ENCODE measurements at places on chromosomes 5 and 9. TPM values are rescaled to one million over a fixed set of nuclear protein-coding genes. Genes with fewer than 3 reads are reported as not detected.

Gene IL13
- not detected for polyA plus RNA-seq

Gene FAM120A
- 11.3 TPM for polyA plus RNA-seq

Gene RANBP17
- polyA plus RNA-seq: not detected

DNA sequence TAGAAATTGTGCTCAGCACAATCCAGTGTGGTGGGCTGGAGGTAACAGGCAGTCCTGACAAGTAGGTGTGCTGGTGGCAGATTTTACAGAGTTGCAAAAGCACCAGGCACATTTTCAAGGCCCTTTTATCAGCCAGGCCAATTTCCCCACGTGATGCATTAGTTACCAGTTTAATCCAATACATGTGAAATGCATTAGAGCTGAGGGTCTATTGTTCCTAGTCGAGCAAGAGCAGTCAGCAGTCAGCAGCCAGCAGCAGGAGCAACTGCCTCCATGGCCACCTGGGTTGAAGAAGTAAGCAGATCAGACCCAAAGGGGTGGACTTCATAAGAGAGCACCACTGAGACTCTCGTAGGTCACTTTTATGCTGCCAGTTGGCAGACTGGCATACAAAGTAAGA is 76.7 kb downstream of the EPB41L4A start:
- DNase-seq: no peak
- H3K4me1 ChIP-seq: no peaks in the 10 kb centered on the region
- H3K4me3 ChIP-seq: no peak overlapping the region
- no peaks in the 10 kb centered on the region for H3K36me3 ChIP-seq

- no peak for DNase-seq
- H3K4me3 ChIP-seq: no peak overlapping the region
- peaks cover 7% of the 10 kb centered on the region for H3K36me3 ChIP-seq
- H3K27me3 ChIP-seq: no peaks in the 10 kb centered on the region
- peaks cover 3% of the 10 kb centered on the region for H3K4me1 ChIP-seq
Observed at GRCh38 chr9:77896938-77897667, 134.5 kb downstream of the GNAQ start.

DNA sequence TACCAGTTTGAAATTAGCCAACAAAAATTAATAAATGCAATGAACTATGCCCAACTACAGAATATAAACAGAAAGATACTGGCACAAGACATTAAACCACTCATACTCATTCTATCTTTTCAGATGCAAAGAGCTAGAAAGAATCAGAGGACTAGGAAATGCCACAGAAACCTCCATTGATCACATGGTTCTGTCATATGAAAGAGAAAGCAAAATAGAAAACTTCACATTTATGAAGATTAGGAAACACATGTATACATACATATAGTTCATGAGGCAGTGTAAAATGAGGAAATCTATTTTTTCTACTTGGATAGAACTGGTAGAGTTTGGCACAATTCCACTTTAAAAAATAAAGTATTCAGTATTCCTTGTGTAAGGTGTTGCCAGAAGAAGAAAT is 275.1 kb upstream of the PTGER4 start:
- H3K4me1 ChIP-seq: peaks cover 43% of the 10 kb centered on the region
- no peaks in the 10 kb centered on the region for H3K36me3 ChIP-seq
- H3K4me3 ChIP-seq: peak overlapping the region; percentile 65
- no peak for DNase-seq
- H3K27ac ChIP-seq: peak overlapping the region; percentile 86

GRCh38 chr5:1124205-1125029 is 12.6 kb upstream of the SLC12A7 start:
- no peak for DNase-seq
- no peaks in the 10 kb centered on the region for H3K27me3 ChIP-seq
- no peak overlapping the region for H3K27ac ChIP-seq
- no peak overlapping the region for H3K4me3 ChIP-seq
- no peaks in the 10 kb centered on the region for H3K36me3 ChIP-seq

DNA sequence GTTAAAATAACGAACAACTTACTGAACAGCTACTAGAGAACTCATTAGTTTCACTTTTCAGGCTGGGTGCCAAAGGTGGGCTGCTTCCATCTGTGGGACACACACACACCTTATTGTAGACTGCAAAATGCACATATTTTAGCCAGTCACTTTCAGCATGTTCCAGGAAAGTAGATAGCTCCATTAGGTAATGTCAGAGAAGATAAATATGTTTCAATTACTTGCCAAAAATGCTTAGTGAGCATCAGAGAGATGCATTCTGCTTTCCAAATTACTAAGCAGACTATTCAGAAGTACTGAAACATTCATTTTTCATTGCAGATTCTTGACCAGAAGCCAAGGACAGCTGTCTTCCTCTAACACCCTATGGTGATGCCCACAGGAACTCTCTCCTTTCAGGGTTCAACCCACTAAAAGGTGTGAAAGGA is 56.2 kb upstream of the APC start:
- H3K36me3 ChIP-seq: no peaks in the 10 kb centered on the region
- H3K4me1 ChIP-seq: no peaks in the 10 kb centered on the region
- no peak overlapping the region for H3K27ac ChIP-seq
- no peak for DNase-seq

DNA sequence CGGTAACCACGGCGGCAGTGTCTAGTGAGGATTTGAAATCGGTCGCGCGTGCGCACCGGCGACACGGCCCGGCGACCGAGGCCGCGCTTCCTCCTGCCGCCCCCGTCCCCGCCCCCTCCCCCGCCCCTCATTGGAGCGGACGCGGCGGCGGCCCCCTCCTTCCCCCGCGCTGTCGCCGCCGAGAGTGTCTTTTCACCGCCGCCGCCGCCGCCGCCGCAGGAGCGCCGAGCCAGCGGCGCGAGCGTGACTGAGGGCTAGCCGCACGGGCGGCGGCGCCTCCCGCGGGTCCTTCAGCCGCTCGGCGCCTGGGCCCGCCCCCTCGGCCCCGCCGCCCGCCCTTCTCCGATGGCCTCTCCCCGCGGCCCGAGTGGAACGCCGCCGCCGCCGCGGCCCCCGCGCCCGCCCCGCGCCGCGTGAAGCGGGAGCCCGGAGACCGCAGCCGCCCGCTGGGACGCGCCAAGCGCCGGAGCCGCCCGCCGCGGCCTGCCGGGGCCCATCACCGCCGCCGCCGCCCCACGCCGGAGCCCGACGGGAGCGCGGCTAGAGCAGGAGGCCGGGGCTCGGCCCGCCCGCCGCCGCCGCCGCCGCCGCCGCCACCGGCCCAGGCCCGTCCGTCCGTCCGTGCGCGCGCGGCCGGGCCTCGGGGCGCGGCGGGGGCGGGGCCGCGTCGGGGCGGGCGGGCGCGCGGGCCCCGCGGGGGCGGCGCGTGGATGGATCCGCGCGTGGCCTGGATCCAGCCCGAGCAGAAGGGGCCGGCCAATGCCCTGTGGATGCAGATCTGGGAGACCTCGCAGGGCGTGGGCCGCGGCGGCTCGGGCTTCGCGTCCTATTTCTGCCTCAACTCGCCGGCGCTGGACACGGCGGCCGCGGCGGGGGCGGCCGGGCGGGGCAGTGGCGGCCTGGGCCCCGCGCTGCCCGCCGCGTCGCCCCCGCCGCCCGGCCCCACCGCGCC is at the start of gene TENT4A:
TSS of gene TENT4A (plus strand) at position 159 of the 952 bp plus-strand sequence. CDS start at position 711, 552 bp downstream.
- H3K27me3 ChIP-seq: no peaks in the 10 kb centered on the region
- H3K4me3 ChIP-seq: peak within 1 kb of the TSS; percentile 70
- H3K36me3 ChIP-seq: peaks cover under 1% of the 10 kb centered on the region

DNA sequence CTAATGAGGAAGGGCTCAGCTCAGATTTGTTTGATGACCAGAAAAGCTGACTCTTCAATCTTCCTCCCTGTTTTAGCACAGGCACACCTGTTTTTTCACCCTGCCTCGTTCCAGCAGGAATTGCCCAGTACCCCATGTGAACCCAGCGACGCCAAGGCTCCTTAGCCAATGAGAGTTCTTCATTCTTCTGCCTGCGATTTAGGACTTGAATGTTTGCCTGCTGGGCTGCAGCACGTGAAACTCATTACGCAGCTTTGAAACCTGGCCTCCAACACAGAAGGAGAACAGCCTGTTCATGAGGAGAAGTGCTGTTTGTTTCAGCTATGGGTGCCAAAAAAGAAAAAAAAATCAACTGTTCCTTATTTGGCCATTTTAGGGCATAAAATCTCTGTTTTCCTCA is 315.5 kb downstream of the TRPM3 start:
- H3K4me3 ChIP-seq: no peak overlapping the region
- H3K27ac ChIP-seq: no peak overlapping the region
- no peak for DNase-seq

GRCh38 chr9:115144706-115145105 is 26.7 kb upstream of the TNC start:
- no peaks in the 10 kb centered on the region for H3K36me3 ChIP-seq
- H3K27me3 ChIP-seq: no peaks in the 10 kb centered on the region
- no peak overlapping the region for H3K4me3 ChIP-seq
- H3K27ac ChIP-seq: no peak overlapping the region

- no peak for DNase-seq
- no peaks in the 10 kb centered on the region for H3K36me3 ChIP-seq
- H3K4me1 ChIP-seq: no peaks in the 10 kb centered on the region
- no peaks in the 10 kb centered on the region for H3K27me3 ChIP-seq
- H3K27ac ChIP-seq: no peak overlapping the region
Observed at GRCh38 chr5:9589049-9589835, 40.9 kb downstream of the TAS2R1 start.

DNA sequence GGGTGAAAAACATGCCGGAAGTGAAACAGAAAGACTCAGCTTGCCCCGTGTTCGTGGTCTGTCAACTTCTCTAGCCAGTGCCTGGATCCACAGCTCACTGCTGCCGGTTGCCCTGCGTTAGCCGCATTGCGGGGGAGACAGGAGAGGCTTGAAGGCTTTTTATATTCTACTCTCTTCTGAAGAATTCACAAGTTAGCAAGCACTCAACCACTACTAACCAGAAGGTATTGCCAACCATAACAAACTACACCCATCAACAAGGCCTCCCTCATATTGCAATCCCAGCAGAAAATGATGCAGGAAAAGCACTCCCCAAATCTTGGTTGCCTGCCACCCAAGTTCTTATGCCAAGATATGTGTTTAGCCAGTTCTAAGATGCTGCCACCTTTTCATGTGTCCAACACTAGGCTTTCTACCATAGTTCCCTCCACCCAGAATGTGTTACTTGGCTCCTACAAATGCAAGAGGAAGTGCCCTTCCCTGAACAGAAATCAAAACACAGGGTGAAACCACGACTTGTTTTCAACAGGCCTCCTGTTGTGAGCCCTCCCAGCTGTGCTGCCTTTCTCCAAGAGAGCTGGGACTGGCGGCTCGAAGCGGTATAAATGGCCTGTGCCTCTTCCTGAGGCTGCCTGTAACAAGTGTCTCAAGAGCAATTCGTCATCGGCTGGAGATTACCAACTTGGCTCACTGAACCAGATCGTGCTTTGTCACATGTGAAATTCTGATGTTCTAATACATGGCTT is 129.0 kb downstream of the SNX18 start:
- peaks cover 27% of the 10 kb centered on the region for H3K4me1 ChIP-seq
- DNase-seq: peak; percentile 91
- H3K27ac ChIP-seq: peak overlapping the region; percentile 72
- H3K27me3 ChIP-seq: no peaks in the 10 kb centered on the region
- H3K36me3 ChIP-seq: no peaks in the 10 kb centered on the region

GRCh38 chr5:174607916-174608315 is 116.5 kb upstream of the MSX2 start:
- H3K27me3 ChIP-seq: no peaks in the 10 kb centered on the region
- H3K36me3 ChIP-seq: no peaks in the 10 kb centered on the region
- H3K27ac ChIP-seq: no peak overlapping the region
- no peak for DNase-seq
- no peak overlapping the region for H3K4me3 ChIP-seq

DNA sequence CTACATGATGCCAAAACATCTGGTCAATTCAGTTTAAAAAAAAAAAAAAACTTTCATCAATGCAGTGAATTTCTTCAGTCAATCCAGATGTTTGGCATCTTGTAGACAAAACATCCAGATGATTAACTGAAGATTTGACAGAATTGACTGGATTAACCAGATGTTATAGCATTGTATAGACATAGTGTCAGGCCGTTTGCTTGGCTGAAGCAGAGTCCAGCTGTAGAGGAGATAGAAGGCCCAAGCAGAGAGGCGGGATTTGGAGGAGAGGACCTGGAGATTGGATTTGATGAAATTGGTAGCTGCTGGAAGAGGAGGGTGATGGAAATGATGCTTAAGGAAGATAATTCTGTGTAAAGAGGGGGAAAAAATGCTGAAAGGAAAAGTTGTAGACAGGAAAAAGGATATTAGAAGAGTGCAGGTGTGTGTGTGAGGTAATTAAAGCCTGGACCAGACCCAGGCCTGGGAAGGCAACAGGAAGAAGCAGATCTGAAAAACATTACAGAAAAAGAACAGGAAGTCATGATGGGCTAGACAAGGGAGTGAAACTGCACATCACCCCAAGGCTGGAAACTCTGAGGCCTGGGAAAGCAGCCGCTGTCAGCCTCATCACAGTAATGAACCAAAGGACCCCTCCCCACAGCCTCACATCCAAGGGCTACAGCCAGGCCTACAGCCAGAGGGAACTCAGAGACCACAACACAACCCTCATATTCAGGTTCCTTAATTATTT is 258.3 kb downstream of the CWC27 start:
- no peak for DNase-seq
- no peak overlapping the region for H3K4me3 ChIP-seq
- no peak overlapping the region for H3K27ac ChIP-seq
- H3K4me1 ChIP-seq: no peaks in the 10 kb centered on the region
- no peaks in the 10 kb centered on the region for H3K27me3 ChIP-seq

- no peak for DNase-seq
- H3K27ac ChIP-seq: no peak overlapping the region
- no peaks in the 10 kb centered on the region for H3K4me1 ChIP-seq
- no peaks in the 10 kb centered on the region for H3K27me3 ChIP-seq
Observed at GRCh38 chr9:100066539-100066938, 32.3 kb downstream of the ERP44 start.

GRCh38 chr9:69474821-69475220 is 149.8 kb downstream of the ENTREP1 start:
- H3K27me3 ChIP-seq: peaks cover 6% of the 10 kb centered on the region
- H3K27ac ChIP-seq: no peak overlapping the region
- DNase-seq: peak; percentile 6

GRCh38 chr9:33466565-33467495 is 6.9 kb downstream of the NOL6 start:
- peaks cover 88% of the 10 kb centered on the region for H3K36me3 ChIP-seq
- H3K4me3 ChIP-seq: no peak overlapping the region
- peak overlapping the region; percentile 3 for H3K27ac ChIP-seq
- H3K27me3 ChIP-seq: no peaks in the 10 kb centered on the region
- DNase-seq: peak; percentile 61
- H3K4me1 ChIP-seq: peaks cover 6% of the 10 kb centered on the region

GRCh38 chr9:89278997-89279739 is 31.8 kb upstream of the CKS2 start:
- H3K27me3 ChIP-seq: no peaks in the 10 kb centered on the region
- H3K4me3 ChIP-seq: no peak overlapping the region
- no peak overlapping the region for H3K27ac ChIP-seq
- no peaks in the 10 kb centered on the region for H3K4me1 ChIP-seq

DNA sequence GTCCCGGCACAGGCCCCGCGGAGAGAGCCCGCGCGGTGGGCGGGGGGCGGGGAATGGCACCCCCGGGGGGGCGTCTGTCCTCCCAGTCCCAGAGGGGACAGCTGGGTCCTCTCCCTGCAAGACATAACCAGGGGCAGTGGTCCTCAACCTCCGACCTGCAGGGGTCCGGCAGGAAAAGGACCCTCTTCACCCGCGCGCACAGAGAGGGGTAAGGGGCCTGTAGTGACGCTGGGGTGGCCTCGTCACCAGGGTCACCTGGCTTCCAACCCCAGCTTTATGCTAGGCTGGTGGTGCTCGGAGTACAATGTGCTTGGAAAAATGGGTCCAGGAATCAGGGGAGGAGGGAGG is 34.2 kb downstream of the LHX2 start:
- peaks cover 4% of the 10 kb centered on the region for H3K27me3 ChIP-seq
- H3K27ac ChIP-seq: no peak overlapping the region
- peaks cover 6% of the 10 kb centered on the region for H3K4me1 ChIP-seq
- no peak for DNase-seq
- no peak overlapping the region for H3K4me3 ChIP-seq
